ENCODE measurements at places on chromosomes 1 and 21.

GRCh38 chr1:165738794-165739193 lies 29.9 kb downstream of the TMCO1 start:
- DNase-seq: no peak

DNA sequence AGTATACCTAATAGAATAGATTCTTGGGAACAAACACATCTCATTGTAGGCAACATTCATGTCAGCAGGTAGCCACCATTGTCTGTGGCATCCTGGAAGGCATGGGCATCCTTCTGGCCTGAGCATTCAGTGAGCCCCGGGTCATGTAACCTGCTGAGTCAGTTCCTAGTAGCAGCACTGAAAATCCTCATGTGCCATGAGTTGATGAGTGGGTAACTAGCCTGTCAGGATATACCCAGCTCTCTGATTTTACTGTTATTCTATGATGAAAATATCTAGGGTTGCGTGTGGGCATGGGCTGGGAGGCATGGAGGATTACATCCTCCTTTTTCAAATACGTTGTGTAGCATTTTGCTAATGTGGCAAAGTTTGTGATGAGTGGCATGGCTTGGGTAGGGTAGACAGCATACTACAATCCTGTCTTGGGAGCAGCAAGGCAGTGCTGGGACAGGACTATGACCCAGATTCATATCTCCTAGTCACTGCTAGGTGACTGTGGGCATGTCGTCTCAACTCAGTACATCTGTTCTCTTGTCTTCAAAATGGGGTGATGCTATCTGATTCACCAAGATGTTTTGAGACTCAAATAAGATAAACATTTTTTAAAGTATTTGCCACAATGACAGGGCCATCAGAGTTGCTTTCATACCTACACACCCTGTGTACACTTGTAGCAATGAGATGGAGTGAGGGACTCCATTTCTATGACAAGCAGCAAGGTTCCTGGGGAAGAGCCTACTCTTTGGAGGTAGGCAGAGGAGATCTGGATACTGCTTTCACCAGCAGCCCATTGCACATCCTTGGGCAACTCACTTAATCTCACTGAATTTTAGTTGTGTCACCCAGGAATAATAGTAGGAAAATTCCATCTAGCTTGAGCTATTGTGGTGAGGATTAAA lies 62.5 kb downstream of the CD58 start:
- no peak for DNase-seq

- no peak for DNase-seq
These were observed 5.5 kb downstream of the AMPD2 start for GRCh38 chr1:109625176-109625575.

DNA sequence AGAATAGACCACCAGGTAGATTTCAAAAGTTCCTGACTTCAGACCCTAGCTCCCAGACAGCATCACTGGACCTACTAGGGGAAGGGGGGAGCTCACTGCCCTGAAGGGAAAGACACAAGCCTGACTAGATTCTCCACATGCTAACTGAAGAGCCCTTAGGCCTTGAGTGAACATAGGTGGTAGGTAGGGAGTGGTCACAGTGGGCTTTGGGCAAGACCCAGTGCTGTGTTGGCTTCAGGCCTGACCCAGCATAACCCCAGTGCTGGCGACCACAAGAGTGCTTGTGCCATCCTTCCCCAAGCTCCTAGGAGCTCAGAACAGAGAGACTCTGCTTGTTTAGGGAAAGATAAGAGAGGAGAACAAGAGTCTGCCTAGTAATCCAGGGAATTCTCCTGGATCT lies 51.1 kb upstream of the ACADM start:
- DNase-seq: no peak

DNA sequence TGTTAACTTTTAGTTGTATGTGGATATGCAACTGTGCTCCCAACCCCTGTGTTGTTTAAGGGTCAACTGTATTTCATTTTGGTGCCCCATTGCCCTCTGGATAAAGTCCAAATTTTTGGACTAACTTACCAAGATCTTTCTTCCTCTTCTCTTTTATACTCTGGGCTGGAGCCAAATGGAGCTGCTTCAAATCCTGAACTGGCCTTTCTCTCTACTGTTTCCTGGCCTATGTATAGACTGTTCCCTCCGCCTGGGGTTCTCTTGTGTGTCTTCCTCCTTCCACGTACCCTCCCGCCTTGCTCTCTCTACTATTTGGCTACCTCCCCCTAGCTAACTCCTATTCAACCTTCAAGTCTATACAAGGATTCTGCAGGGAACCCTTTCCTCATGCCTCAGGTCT lies 8.4 kb upstream of the CDC14A start:
- no peak for DNase-seq

DNA sequence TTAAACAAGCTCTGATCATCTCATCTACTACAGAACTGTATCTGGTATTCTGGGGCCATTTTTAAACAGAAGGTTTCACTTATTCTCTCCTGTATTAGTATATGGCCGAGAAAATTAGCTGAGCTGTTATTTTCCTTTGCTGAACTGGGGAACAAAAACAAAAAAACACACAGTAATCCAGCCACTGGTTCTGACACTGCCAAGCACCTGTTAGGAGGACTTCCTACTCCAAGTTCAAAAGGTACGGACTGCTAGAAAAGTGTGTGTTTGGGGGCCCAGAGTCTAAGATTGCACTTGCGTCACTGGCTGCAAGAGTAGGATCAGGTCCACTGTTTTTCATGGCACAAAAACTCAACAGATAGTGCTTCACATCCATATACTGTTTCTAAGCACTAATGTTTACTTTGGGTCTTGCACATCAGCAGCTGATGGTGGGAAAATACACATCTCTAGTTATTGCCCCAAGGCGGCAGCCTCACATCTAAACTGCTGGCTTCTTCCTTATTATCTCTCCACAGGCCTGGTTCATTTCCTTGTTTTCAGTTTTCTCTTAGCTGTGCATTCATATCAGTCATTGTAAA lies 226.1 kb downstream of the FGGY start:
- no peak for DNase-seq

GRCh38 chr1:212669102-212669501 lies 30.5 kb downstream of the BATF3 start:
- DNase-seq: no peak

DNA sequence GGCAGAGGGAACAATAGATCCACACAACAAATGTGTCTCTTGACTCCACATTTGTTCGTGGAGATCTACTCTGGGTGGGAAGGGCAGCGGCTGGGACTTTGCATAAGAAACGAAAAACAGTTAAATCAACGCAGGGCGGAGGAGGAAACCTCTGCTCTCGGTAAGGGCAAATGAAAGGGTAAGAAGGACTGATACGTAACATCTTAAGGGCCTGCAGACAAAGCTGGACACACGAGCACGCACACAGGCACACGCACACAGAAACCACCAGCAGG lies 57.3 kb downstream of the MRPL37 start:
- no peak for DNase-seq

GRCh38 chr1:70820396-70820795 lies 227.2 kb downstream of the PTGER3 start:
- DNase-seq: no peak

DNA sequence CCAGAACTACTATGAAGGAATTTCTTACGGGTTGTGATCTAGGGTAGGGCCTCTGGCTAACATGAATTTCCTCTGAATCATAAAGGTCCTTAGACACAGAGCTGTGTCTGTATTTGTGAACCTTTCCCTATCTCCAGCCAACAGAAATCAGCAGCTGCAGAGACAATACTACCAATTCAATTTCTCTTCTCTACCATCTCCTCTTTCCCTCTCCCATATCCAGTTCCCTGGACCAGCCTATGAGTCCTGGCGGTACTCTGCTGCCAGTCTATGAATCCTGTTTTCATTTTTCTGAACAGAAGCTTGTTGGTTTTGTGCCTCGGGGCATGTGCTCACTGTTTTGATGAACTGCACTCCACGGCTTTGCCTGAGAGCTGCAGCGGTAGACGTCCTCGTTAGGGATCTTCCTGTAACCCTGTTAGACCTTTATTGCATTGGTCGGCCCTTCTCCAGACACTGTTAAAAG lies 458.0 kb upstream of the VAMP3 start:
- no peak for DNase-seq

DNA sequence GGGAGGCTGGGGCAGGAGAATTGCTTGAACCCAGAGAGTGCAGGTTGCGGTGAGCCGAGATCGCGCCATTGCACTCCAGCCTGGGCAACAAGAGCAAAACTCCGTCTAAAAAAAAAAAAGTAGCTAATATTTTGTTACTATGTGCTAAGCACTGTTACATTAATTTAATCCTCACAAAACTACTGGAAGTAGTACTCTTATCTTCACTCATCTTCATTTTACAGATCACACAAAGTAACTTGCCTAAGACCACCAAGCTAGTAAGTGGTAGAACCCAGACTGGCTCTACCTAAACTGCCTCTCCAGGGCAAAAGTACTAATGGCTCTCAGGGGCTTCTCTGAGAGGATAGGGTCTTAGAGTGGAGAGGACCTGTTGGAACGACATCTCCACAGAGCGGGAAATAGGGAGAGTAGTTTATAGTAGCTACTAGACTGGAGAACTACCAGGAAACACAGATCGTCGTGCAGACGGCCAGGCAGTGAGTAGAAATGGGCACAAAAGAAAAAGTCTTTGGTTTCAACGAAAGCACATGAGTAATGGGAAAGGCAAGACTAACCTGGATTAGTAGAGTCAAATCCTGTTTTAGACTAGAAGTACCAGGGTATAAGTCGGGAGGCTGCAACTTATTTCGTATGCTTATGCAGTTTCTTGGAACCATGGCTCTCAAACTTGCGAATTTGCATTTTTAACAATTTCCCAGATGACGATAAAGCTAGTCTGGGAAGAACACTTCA lies 1.4 kb downstream of the CLCC1 start:
- DNase-seq: no peak

DNA sequence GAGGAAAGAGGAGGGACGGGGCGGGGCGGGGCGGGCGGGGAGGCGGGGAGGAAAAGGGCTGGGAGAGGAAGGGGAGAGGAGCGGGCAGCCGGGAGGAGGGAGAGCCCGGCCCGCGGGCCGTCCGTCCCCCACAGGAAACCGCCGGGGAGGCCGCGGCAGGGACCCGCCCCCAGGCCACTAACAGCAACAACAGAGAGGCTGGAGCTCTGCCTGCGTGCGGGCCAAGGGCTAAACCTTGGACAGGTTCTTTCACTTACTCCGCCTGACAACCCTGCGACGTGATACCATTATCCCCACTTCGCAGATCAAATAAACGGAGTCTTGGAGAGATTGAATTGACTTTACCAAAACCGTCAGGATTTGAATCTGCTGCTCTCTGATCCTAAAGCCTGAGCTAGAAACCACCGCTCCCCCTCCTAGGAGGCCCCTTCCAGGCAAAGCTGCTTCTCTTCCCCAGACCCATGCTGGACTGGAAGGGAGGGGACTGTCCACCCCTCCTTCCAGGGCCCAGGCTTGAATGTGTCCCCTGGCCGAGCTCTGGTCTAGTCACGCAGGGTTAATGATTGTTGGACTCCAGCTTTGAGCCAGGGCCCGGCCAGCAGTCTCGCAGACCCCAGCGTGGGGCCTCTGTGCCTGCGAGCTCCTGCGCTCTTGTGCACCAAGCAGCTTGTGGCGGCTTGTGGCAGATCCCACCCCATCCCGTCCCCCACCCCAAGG lies at the start of gene EVA1B:
EVA1B (minus strand) TSS at position 10 of the 717 bp plus-strand sequence. CDS start 608 bp downstream, outside the sequence.
- DNase-seq: no peak

- no peak for DNase-seq
These were observed 8.3 kb upstream of the PADI1 start for GRCh38 chr1:17196496-17197185.

DNA sequence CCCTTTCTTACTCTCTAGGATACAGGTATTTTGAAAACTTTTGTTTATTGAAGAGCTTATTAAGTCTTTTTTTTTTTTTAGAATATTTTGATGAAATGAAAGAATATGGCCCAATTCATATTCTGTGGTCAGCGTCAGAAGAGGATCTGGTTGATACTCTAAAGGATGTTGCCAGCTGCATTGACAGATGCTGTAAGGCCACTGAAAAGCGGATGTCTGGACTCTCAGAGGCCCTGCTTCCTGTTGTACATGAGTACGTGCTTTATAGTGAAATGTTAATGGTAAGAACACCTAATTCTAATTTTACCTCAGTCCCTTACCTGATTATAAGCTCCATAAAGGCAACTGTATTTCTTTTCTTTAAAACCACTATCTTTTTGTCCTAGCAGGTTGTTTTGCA lies 37.1 kb downstream of the SNX7 start:
- no peak for DNase-seq

DNA sequence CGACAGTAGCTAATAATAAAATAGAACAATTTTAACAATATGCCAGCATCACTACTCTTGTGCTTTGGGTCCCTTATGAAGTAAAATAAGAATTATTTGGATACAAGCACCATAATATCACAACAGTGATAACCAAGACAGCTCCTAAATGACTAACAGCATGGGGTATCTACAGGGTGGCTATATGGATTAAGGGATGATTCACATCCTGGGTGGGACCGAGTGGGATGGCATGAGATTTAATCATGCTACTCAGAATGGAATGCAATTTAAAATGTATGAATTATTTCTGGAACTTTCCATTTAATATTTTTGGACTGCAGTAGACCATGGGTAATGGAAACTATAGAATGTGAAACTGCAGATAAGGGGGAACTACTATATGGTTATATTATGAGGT lies 28.1 kb upstream of the B3GALNT2 start:
- no peak for DNase-seq

DNA sequence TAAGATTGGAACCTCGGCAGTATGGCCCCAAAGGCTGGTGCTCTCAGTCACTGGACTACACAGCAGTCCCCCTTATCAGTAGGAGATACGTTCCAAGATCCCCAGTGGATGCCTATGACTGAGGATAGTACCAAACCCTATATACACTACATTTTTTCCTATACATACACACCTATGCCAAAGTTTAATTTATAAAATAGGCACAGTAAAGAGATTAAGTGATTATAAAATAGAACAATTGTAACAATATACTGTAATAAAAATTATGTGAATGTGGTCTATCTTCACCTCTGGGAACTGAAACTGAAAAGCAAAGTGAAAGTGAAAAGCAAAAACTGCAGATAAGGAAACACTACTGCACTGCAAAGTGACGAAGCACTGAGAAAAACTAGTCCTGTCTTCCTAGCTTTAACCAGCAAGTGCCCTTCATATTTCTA lies 96.8 kb downstream of the INTS7 start:
- DNase-seq: no peak

DNA sequence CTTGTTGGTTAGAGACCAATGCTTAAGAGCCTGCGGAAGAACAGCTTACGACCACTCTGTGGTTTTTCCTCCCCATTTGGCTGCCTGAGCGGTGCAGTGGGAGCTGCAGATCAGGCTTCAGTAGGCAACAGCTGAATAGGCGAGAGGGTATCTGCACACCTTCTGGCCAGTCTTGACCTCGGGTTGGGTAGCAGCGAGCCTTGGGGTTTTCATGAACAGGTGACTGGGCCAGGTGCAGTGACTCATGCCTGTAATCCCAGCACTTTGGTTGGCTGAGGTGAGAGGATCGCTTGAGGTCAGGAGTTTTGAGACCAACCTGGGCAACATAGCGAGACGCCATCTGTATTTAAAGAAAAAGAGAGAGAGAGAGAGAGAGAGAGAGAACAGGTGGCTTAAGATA lies 41.0 kb downstream of the NENF start:
- DNase-seq: no peak

- DNase-seq: peak; percentile 83
These were observed 42.8 kb upstream of the KRTAP11-1 start for GRCh38 chr21:30924146-30924700.

All from T47D (cell line).